M059J (cell line): ENCODE measurements at places on chromosomes 11 and 22. TPM values are rescaled to one million over a fixed set of nuclear protein-coding genes. Genes with fewer than 3 reads are reported as not detected.

Gene IL17REL
- total RNA-seq = not detected in 2 replicates

Gene OR10W1
- total RNA-seq = not detected in 2 replicates

Gene MDK
- 543 and 581 TPM in 2 replicates for total RNA-seq

Gene AGBL2
- total RNA-seq = 1.2 and 2.5 TPM in 2 replicates

Gene SYT7
- 0.10 and 0.22 TPM in 2 replicates for total RNA-seq

Gene ALX4
- total RNA-seq = 7.0 and 9.9 TPM in 2 replicates

Gene GAB4
- not detected in 2 replicates for total RNA-seq

Gene OR5B21
- not detected in 2 replicates for total RNA-seq
